ENCODE measurements at places on chromosomes 7 and 10.
A peak's percentile ranks its signal among the peaks of the same experiment; 100 is the strongest.

- DNase-seq, result no peak
Measured at GRCh38 chr7:156578978-156579430, 61.6 kb upstream of the RNF32 start.

DNA sequence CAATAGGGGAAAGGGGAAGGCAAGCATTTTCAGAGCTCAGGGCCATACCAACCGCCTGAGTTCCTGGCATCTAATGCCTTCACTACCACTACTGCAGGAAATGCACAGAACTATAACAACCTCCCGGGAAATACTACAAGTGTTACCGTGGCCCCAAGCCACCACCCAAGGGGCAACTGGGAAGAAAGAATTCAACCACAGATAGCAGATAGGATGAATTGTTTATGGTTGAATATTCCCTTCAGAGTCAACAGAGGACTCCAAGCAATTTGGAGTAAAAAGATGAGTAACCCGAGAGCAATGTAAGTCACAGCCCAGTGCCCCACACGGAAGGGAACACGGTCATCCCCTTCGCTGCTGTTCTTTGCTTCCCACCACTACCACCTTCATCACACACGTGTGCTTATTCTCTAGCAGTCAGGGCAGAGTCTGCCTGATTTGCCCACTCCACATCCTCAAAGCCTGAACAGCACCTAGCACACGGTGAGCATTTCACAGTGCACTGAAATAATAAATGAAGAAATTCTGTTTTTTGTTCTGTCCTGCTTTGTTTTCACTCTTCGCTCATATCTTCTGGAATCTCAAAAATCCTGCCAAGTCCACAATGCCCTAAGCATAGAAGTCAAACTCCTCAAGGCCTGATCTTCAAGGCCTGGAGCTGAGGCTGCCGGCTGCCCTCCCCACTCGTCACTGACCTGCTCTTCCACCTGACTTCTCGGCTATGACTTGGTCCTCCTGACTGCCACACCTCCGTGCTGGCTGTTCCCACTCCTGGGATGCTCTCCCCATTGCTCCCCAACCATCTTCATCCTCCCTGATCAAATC is 221.1 kb downstream of the KCNMA1 start:
- DNase-seq, result peak; percentile 78

GRCh38 chr10:21194510-21194993 is 297.4 kb upstream of the NEBL start:
- no peak for DNase-seq

DNA sequence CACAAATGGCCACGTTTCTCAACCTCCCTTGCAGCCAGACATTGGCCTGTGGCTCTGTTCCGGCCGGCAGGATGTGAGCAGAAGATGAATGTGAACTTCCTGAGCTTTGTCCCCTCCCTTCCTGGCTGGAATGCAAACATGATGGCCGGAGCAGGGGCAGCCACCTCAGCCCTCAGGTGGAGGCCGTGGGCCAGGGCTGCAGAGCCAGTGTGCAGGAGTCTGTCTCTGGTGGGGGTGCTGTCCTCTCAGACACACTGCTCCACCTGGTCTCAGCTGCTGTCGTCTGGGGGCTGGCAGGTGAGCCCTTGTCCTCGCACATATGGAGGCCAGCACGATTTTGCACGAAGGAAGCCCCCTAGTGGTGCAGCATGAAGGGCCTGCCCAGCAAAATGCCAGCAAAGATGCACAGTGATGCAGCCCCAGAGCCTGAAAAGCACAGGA is 25.3 kb upstream of the PWWP2B start:
- DNase-seq, result no peak

DNA sequence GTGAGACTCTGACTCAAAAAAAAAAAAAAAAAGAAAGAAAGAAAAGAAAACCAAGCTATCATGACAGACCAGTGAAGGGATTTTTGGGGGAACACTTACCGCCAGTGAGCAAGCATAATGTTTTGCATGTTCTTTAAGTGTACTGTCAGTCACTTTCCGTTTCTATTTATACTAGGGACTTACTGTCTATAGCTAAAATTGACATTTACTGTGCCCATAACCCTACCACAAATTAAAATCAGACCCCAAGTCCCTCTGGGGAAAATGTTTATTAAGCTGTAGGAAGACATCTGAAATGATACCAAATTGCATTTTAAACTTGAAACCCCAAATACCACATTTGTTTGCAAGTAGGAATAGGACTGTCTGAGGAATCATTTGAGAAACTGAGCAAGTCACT is 252.8 kb downstream of the TRIL start:
- DNase-seq, result no peak

- no peak for DNase-seq
Measured at GRCh38 chr7:22731766-22732165, 4.8 kb downstream of the IL6 start.

GRCh38 chr7:23105086-23105643 is 420 bp upstream of the KLHL7 start:
- DNase-seq, result no peak

DNA sequence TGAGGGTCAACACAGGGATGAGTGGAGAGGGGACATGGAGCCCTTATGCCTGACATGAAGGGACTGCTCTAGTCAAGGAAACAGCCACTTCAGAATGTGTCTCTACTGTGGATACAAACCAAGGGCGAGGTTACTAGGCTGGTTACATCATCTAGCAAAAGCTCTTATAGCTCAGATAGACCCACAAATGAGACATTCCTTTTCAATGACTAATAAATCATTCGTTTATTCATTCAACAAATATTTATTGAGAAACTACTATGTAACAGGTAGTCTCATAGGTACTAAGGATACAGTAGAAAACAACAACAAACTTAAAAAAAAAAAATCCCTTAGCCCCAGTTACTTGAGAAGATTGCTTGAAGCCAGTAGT is 219.5 kb downstream of the KIAA1217 start:
- DNase-seq, result no peak

DNA sequence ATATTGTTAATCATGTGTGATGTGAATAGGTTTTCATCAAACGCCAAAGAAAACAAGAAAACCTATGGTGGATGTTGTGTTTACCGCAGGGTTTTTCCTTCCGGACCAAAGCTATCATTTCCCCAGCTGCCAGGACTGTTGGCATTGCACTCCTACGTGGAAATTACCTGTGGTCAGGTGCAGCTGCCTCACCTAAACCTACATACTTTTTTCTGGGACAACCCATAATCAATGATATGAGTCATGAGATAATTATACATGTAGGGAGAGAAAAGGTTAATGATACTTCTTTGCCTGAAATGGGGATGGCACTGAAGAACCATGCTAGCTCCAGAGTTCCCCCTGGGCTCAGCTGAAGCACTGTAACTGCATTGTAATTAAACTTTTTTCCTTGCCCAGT is 223.6 kb upstream of the SEMA3E start:
- no peak for DNase-seq

- peak; percentile 92 for DNase-seq
Measured at GRCh38 chr7:108246227-108246837, 116.2 kb upstream of the LAMB4 start.

- DNase-seq, result no peak
Measured at GRCh38 chr10:77321838-77322237, 315.8 kb downstream of the KCNMA1 start.

GRCh38 chr10:69394020-69394419 is 22.7 kb downstream of the TACR2 start:
- DNase-seq, result no peak

- DNase-seq, result peak; percentile 44
Measured at GRCh38 chr10:124508070-124508667, 46.5 kb downstream of the LHPP start.

DNA sequence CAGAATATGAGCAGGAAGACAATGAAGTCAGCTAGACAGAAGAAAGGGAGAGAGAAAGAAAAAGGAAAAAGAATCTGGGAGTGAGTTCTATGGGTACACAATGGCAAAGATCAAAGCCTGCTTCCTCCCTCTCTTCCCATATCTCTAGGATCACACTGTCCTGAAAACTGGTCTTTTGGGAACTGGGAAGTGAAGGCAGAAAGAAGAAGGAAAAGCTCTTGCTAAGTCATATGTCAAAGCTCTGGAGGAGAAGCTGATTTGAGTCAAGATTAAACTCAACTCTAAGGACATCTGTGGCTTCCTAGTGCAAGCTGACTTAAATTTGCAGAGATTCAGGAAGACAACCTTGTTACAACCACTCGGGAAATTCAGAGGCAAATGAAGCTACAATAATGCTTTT is 147.5 kb downstream of the DOCK4 start:
- DNase-seq, result no peak

GRCh38 chr10:78351283-78351682 is 317.6 kb downstream of the RPS24 start:
- no peak for DNase-seq

DNA sequence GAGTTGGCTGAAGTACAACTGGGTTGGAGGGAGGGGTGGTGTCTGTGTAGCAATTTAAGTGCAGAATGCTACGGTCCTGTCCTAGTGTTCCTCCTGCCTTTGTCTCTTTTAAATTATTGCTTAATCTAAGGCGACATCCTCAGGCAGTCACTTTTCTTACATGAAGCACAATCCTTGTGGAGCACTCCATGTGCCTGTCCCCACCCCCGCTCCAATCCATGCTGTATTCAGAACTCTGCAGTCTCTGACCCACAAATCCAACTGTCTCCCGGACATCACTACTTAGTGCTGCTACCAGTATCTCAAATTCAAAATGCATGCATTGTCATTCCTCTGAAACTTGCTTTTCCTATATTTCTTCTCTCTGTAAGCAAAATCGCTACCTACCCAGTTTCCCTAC is 91.4 kb upstream of the FAM133B start:
- no peak for DNase-seq

DNA sequence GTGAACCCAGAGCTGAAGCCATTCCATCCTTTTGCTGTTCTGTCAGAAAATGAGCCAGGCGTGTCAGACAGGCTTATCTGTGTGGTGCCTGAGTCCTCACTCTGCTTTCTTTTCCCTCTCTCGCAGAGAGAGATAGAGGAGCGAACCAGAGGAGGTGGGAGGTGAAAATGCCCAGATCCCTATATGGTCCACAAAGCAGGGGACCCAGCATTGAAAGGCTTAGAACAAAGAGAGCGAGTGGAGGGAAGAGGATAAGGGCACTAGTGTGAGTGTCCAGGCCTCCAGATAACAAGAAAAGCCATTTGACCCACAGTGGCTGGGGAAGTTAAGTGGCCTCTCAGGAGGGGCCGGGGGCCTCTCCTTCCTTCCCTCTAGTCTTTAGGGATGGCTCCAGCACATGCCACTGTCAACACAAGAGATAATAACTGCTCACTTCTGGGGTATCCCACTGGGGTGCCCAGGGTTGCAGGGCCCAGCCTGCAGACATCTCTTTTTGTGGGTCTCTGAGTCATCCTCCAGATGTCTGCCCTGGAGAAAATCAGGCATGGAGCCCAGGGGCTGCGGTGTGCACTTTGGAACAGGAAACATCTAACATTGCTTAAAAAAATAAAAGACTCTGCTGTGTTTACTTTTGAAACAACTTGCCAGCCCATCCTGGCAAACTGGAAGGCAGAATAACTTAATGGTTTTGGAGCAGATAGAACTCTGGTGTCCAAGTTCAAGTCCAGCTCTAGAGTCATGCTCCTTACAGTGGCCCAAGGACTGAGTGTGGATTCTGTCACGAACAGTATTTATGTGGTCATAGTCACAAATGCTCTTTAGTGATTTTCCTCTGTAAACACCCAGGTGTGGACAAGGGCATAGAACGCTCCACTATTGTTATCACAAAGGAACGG is 189.5 kb downstream of the CXCL12 start:
- DNase-seq, result peak; percentile 58

Measured in islet precursor cell (in vitro differentiated cells).